ENCODE measurements at places on chromosomes 3 and 15.

DNA sequence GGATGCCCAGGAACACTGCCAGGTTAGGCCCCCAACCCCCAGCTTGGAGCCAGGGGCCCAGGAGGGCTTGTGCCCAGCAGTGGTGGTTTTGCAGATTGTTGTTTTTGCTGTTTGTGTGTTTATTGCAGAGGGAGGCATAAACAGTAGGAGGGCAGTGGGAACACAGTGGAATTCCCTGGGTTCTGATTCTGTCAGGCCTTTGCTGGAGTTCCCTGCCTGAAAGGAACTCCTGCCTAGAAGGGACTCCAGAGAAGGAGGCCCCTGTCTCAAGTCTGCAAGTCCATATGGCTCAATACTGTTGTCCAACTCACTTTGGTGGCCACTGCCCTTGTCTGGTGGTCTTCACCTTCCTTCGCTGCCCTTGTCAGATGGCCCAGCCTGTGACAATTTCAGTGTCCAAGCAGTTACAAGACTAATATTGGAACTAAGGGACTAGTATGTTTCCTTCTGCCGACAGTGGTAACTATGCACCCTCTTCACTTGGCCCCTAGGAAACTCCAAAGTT lies 47.4 kb upstream of the RAB6B start:
- no peak for DNase-seq

DNA sequence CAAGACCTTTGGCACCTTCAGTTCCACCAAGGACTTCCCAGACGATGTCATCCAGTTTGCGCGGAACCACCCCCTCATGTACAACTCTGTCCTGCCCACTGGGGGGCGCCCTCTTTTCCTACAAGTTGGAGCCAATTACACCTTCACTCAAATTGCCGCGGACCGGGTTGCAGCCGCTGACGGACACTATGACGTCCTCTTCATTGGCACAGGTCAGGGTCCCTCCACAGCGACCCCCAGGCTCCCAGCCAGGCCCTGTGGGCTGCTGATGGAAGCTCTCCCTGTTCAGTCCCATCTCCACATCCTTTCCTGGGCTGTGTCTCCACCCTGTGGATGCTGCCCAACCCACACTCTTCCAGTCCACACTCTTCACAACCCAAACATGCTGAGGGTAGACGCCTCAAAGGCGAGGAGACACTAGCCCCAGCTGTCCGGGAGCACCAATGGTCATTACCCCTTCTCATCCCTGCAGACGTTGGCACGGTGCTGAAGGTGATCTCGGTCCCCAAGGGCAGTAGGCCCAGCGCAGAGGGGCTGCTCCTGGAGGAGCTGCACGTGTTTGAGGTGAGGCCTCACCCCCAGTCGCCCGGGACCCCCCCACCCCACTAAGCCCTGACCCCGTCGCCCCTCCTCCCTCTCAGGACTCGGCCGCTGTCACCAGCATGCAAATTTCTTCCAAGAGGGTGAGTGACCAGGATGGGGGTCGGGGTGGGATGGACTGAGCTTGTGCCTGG lies 4.3 kb upstream of the LSMEM2 start:
- peak; percentile 70 for DNase-seq

GRCh38 chr3:184016169-184016570 lies 1.5 kb downstream of the ABCC5 start:
- no peak for DNase-seq

- no peak for DNase-seq
Measured at GRCh38 chr3:127114337-127115070, 78.4 kb upstream of the PRR23E start.

GRCh38 chr15:27238707-27239423 lies 267.9 kb downstream of the GABRG3 start:
- DNase-seq = no peak

DNA sequence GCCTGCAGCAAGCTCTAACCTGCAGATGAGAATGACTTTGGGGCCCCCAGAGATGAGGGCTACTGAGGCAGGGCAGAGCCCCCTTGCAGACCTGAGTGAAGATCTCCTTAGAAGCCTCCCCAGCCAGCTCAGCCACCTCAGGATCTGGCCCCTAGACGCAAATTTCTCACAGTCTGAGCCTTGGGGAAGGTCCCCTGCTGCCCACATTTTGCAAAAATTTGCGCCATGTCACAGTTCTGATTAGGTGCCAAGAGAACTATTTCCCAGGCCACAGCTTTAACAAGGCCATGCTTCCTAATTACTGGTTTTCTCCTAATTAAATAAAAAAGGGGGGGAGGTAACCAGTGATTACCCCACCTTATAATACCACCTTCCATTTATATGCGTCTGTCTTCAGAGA lies 81.0 kb upstream of the HES1 start:
- no peak for DNase-seq

DNA sequence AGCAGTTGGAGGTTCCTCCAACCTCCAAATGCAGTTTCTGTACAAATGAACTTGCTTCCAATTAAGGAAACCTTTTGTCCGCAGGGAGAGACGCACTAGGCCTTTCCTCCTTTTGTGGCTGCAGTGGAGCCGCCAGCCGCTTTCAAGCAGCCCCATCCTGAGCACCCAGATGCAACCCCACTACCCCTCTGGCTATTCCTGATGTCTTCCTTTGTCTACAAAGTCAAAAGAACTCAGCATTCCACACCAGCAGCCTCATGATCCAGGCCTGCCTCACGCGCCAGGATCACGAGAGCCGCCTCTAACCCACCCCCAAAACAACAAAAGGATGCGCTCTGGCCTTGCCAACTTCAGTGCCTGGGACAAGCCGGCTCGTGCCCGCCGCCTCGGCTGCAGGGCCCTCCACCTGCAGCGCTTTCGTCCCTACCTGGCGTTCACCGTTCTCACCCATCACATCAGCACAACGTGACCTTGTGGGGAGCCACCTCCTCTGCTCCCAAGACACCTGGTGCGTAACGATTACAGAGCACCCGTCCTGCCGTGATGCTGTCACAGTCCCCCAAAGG lies 48.2 kb upstream of the MUC4 start:
- no peak for DNase-seq

DNA sequence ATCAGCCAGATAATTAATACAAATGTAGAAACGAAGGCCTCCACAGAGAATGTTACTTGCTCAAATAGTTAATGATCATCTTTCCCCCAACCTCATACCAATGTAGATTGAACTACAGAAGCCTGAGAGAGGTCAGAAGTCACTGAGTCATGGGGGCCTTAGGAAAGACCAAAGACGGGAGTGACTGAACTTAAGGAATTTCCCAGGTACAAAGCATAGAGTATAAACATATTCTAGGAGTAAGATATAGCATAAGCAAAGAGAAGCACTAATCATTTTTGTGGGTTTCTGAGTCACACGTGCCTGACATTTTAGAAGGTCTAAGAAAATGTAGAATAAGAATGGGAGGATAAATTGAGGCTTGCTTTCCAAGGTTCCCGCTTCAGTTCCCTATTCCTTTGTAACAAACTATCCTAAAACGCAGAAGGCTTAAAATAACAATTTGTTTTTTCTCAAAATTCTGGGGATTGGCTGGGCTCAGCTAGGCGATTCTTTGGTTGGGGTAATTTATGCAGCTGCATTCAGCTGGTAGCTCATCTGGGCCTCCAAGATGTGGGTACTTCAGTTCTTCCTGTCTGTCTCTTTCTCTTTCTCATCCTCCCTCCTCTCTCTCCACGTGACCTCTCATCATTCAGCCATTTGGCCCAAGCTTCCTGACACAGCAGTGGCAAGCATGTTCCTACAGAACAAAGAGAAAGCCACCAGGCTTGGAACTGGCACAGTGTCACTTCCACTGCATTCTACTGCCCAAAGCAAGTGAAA lies 422.6 kb downstream of the FOXP1 start:
- no peak for DNase-seq

DNA sequence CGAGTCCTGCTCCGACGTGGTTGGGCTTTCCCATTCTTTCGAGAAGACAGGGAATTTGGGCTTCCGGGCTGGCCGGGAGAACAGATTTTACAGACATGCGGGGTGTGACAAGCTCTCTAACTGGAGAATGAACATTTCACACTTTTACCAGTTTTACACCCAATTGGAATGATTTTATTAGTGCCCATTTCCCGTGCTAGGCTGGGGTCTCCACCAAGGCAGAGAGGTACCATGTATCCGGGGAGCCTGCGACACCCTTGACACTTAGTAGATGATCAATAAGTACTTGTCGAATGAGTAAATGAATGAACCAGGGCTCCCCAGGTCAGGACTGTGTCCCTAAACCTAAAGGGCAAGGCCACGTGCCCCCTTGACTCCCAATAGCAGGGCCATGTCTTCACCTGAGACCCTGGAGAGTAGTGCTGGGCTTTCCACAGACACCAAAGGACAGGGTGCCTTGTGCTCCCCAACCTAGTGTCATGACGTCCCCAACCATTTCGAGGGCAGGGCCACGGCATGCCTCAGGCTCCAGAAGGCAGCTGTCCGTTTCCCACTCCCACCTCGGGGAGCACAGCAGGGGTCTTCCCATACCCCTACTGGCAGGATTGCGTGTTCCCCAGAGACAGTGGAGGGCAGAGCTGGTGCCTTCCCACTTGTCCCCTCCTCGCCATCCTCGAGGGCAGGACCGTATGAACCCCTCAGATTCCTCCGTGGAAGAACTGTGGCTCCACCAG lies 679 bp upstream of the MYD88 start:
- DNase-seq = no peak

GRCh38 chr3:56673781-56674457 lies 9.1 kb downstream of the TASOR start:
- DNase-seq = no peak

DNA sequence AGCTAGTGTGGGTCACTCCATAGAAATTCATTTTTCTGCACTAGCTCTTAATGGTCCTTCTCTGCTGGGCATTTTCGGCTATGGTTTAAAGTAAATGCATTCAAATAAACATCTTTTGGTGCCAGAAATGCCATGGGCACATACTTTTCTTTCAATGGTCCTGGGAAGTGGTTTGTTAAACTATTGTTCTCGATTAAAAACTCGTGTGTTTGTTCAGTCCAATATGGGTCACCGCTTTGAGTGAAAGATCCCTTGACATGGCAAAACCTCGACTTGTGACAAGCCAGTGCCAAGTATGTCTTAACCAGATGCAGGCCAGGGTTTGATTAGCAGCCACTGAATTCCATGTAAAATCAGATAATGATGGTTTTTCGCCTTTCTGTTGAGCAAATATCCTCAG lies 331.9 kb upstream of the WNT5A start:
- no peak for DNase-seq

- no peak for DNase-seq
Measured at GRCh38 chr15:80581976-80582375, 113.1 kb upstream of the ABHD17C start.

- no peak for DNase-seq
Measured at GRCh38 chr3:154240235-154240634, 84.1 kb downstream of the DHX36 start.

- no peak for DNase-seq
Measured at GRCh38 chr3:110846971-110847370, 224.6 kb upstream of the NECTIN3 start.

Data from central memory CD8-positive, alpha-beta T cell (primary cell).